ENCODE measurements at places on chromosomes 1 and 21.

DNA sequence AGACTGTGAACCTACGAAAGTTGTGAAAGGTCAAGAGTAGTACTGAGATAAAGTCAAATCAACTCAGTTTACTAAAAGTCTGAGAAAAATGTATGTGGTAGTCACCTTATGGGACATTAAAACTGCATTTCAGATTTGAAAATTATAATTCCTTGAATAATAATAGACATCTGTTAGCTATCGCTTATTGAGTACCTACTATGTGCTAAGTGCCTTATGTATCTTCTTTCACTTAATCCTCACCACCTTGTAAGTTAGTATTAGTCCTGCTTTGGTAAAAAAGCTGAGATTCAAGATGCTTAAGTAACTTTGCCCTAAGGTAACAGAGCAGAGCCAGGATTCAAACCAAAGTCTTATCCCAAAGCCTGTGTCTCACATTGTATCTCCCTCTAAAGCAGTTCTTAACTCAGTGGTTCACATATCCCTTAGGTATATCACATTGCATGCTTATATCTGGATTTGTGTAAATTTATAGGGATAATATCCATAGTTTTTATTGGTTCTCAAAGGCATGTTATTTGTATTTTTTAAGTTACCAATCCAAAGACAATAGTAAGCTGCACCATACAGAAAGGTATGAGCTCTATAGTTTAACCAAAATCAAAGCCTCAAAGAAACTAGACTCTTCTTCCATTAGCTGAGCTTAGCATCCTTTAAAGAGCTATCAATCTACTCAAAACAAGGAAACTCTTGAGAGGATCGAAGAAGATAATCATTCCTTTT is 865 bp downstream of the PIGC start:
- no peak for DNase-seq

DNA sequence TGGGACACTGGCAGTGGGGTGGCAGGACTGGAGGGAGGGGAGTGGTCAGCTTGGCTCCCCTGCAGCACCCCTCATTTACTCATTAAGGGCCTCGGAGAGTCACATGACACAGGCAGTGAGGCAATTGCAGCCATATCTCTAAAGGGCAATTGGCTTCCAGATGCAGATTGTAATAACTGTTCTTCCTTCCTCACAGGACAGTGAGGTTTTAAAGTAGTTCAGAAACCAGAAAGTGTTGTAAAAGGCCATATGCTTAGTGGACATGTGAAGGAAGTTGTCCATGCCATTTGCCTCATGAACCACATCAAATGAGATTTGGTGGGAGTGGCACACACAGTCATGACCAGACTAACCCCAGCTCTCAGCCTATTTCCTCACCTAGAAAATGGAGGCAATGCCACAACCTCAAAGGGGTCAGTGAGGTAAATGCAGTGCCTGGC is 11.1 kb downstream of the MTX1 start:
- no peak for DNase-seq

DNA sequence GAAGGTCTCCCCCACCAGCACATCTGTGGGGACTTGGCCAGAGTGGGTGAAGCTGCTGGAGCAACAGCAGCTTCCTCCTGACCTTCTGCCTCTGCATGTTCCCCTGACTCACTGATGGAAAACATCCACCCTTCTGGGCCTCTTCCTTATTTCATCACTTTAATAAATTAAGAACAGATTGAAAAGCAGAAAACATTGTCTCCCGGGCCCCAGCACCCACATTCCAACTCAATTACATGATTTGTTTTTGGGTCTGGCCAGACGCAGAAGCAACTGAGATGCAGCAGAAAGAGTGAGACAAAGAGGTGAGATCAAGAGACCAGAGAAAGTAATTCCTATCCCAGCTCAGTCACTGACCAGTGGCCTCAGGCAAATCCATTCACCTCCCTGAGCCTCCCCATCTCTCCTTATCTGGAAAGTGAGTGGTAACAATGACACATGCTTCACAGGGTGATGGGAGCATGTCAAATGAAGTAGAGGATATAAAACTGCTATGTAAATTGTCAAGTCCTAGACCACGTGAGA is 157.1 kb downstream of the ELAVL4 start:
- DNase-seq = no peak

DNA sequence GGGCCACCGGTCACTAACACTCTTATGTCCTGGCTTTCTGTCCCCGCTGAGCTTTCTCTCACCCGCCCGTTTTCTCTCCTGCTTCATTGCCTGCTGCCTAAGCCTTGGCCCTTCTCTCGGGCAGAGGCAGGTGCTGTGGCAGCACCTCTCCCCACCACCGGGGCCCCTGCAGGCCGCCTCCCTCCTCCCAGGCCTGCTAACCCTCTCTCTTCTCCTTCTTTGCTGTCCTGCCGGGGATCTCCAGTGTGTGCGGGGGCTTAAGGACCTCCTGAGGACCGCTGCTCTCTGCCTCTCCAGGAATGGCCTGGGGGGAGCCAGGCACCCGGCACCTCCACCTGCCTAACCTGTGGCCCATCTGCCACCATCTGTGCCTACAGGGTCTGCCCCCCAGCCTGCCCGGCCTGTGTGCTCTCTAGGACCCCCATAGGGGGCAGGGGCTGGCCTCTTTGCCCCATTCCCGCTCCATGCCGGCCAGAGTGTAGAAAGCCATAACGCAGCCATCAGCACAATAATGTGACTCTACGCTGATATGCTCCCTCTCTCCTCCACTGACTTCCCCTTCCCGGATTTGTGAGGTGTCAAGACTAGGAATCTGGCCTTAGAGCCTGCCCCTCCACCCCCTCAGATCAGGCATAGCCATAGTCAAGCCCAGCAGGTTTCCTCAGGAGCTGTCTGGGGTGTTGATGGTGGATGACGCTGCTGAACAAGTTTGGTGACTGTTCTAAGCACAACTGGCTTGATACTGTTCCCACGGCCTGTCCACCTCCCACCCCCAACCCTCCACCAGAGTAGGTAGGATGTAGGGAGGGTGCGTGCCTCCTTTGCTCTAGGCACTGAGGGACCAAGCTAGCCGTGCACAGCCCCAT is 6.1 kb upstream of the SFN start:
- no peak for DNase-seq

GRCh38 chr1:230711245-230711644 is 2.7 kb downstream of the AGT start:
- DNase-seq = no peak

- DNase-seq = no peak
Observed at GRCh38 chr1:158067662-158068061, 74.2 kb downstream of the KIRREL1 start.

DNA sequence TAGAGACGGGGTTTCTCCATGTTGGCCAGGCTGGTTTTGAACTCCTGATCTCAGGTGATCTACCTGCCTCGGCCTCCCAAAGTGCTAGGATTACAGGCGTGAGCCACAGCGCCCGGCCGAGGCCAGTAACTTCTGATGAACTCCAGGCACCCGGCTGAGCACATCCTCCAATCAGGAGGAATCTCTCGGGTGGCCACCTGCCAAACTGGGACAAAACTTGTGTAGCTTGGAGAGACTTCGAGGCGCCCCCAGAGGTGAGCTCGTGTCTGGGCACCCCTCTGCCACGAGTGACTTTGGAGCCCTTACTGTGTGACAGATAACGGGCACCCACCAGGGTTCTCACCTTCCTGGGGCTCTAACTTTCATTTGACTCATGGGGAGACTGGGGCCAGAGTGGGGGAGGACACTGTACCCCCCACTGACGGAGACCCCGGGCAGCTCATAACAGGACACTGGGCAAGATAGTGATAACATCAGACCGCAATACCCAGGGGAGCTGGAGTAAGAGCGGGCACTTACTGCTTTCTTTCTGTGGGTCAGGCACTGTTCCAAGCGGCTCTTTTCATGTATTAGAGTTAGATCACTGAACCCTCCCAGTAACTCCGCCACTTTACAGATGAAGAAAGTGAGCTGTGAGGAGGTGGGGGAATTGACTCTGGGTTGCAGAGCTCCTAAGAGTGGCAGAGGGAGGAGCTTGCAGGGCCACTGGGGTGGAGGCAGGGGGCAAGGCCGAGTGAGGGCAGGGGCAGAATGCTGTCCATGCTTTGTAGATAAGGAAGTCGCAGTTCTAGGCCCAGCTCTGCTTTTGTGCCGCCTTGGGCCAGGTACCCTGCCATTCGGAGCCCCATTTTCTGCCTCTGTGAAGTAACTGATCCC is 1.9 kb upstream of the PADI2 start:
- DNase-seq = no peak

DNA sequence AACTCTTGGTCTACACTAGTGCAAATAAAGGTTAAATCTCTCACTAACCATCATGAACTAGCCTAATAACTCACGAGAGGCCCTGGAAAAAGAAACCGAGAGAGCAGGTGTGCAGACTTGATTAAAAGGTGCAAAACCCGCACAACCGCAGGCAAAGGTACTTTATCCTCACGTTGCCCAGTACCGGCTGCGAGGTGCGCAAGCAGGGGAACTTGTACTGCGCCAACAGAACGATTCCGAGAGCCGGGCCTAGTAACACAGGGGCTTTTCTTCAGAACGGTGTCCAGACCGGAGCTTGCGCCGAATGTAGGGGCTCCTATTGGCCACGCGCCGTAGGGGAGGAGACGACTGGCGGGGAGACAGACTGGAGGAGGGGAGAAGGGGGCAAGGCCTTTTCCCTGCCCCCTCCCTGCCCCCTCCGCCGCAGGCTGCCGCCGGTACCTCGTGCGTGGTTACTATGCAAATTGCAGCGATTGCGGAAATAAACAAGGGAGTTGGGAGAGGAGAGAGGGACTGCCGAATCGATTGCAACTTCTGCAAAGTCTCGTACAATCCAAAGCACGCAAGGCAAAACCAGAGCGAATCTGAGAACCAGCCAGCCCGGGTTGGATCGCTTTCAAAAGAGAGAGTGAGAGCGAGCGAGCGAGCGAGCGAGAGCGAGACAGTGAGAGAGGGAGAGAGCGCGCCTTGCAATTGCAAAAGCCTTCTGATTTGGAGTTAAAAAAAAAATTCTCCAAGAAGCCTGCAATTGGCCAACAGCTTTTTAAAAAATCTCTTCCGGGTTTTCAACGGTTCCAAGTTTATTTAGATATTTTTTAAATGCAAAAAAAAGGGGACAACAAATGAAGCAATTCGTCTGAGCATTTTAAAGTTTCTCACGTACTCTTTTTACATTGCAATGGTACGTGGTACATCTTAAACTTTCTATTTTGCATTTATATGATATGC is 5.4 kb upstream of the NFIA start:
- DNase-seq = no peak

GRCh38 chr21:44742418-44743153 is 31.2 kb upstream of the TSPEAR start:
- DNase-seq = no peak

DNA sequence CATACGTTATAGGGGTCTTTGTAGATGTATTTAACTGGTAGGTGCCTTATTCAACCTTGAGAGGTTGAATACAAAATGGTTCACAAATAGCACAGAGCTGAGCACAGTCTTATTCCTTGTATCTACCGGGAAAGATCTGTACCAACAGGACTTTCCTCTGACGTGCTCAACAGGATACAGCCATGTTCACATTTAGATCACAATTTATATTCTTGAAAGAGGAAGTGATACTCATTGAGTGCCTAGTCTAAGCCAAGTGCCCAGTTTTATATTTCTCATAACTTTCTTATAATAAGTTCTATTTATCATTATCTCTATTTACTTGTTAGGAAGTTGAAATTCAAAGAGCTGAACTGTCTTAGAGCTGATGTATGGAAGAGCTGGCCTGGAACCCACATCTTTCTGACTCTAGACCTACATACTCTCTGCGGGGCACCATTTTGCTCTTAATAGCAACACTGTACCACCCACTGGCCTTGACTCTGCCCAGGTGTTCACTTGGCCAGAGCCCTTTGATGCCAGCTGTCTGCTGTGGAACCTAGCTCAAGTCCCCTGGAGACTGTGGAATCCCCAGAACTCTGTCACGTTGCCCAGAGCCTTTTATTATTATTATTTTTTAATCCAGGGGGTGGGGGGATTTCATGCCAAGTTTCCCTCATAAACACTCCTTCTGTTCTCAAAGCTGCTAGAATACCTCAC is 156.2 kb downstream of the TPR start:
- DNase-seq = no peak

All from left renal cortex interstitium (tissue), 4 donors.